DMS79 (cell line): ENCODE measurements at places on chromosomes 7 and 10.

- no peak for DNase-seq
Measured at GRCh38 chr7:116509982-116510579, 10.5 kb downstream of the CAV2 start.

- no peak for DNase-seq
Measured at GRCh38 chr7:111223802-111224253, 132.9 kb downstream of the LRRN3 start.

- DNase-seq = no peak
Measured at GRCh38 chr7:115300231-115300870, 378.5 kb downstream of the MDFIC start.

DNA sequence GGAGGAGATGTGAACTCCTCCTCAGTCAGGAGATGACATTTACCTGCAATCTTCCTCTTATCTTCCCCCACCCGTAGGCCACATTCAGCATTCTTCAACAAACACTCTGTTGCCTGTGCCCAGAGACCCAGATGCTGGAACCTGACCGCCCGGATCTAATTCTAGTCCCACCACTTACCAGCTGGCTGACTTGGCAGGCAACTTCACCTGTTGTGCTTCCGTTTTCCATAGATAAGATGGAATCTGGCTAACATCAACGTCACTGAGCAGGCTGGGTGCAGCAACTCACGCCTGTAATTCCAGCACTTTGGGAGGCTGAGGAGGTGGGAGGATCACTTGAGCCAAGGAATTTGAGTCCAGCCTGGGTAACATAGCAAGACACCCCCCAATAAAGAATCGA, 21.3 kb upstream of the FXYD4 start:
- DNase-seq = no peak

- DNase-seq = no peak
Measured at GRCh38 chr10:100101192-100102076, 19.8 kb upstream of the CPN1 start.

DNA sequence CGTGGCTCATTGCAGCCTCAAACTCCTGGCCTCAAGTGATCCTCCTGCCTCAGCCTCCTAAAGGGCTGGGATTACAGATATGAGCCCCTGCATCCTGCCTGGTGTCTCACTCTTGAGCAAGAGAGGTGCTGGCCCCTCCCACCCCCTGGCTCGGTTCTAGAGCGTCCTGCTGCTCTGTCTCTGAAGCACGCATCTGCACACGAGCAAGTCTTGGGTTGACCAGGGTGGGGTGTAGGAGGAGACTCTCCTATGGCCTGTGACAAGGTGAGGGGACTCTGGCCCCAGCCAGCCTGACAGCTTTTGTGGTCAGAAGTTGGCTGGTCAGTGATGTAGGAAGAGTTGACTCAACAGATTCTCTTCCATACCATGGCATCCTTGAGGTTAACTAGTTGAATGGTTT, 110.7 kb upstream of the CARD11 start:
- DNase-seq = no peak

GRCh38 chr10:78407009-78407711, 373.5 kb downstream of the RPS24 start:
- peak; percentile 72 for DNase-seq
